ENCODE measurements at places on chromosomes 13 and 19.

- no peak for DNase-seq
Observed at GRCh38 chr19:19348266-19348665, 27.6 kb downstream of the MAU2 start.

DNA sequence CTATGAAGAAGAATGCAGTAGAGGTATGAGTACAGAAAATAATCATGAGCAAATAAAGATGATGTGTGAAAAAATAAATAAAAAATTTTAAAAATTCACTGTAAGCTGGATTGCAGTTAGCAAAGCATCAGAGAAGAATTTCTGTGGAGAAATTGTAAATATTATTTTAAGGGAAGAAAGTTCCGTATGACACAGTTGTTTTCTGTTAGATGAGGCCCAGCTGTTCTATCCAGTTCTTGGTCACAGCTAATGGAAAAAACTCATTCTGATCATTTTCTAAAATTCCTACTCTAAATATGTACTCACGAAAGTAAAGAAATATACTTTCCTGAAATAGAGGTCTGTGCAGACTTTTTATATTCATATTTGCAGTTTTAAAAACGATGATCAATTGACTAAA, 578.8 kb downstream of the DCT start:
- no peak for DNase-seq

DNA sequence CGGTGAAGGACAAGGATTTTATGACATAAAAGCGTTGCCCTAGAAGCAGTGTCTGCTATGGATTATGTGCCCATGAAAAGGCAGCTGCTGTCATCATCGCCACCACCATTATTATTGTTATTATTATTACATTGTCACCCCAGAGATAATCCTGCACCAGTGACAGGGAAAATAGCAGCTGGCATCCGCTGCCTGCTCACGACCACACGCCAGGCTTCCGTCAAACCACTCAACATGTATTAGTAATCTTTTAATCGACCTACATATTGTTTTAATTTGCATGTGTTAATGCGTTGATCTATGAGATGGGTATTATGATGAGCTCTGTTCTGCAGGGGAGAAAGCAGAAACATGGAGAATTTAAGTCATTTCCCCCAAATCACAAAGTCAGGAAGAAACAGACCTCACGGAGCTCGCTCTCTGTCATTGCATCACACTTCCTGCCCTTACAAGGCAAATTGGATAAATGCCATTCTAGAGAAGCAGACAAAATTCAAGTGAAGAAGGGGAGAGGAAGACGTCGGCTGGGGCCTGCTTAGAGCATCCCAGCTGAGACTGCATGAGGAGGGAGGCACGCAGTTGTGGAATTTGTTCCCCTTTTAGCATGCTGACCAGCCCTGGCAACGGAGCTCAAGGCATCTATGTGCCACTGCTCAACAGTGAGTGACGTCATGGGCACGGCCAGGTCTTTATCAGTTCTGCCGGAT, at the start of gene FFAR3:
TSS of gene FFAR3 (plus strand) at position 594 of the 707 bp plus-strand sequence. CDS start 431 bp downstream, outside the sequence.
- DNase-seq = no peak

DNA sequence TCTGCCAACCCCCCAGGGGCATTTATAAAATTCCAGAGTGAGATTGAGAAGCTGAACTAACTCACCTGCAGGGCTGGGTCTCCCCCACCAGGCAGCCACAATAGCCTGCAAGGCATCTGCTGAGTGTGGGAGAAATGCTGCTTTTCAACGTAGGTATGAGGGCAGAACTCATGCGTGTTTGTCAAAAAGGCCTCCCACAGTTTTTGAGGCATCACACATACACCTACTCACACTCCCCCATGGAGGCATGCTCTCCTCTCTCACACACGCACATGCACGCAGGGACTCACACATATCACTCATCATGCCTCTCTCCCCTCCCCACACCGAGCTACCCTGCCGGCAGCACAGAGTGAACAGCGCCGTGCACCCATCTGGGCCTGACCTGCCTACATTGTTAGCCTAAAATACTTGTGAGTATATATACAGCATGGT, 390.5 kb downstream of the FGF9 start:
- peak; percentile 51 for DNase-seq

GRCh38 chr19:31356587-31357314, 7.5 kb upstream of the TSHZ3 start:
- peak; percentile 68 for DNase-seq
